ENCODE measurements at places on chromosomes 12 and 14.
A peak's percentile ranks its signal among the peaks of the same experiment; 100 is the strongest.

GRCh38 chr12:24705741-24706358 is 243.1 kb downstream of the BCAT1 start:
- no peak for DNase-seq

DNA sequence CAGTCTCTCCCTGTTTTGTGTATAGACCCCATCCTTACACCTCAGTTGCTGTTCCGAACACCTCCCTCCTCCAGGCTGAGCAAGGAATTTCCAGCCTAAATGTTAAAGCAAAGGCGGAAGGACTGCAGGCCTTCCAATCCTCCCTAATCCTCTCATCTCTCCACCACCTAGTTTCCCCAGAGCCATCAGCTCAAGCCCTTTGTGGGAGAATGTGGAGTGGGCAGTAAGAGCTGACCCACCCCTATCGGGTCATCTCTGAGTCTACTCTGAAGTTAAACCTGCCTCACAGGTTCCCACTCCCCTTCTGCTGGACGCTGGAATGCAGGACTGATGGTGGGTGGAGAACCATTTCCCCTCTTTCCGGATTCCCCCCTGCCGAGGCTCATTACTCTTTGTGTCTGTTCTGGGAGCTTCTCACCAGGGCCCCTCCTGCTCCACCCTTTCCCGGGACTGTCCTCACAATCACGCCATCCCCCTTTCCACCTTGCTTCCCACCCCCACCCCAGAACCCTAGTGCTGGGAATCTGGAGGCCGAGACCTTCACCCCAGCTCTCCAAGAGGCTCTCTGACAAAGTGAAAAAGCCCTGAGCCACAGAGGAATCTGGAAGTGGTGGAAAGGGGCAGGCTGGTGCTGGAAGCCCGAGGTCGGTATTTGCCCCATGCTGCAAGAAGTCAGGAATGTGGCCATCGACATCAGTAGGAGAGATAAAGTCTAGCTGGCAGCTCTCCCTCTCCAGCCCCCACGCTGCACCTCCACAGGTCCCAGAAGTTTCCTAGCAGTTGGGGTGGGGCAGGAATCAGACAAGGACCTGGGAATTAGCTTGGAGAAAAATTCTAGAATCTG is 3.3 kb upstream of the KRT18 start:
- no peak for DNase-seq

GRCh38 chr12:117903110-117903840 is 65.5 kb downstream of the KSR2 start:
- DNase-seq: no peak

DNA sequence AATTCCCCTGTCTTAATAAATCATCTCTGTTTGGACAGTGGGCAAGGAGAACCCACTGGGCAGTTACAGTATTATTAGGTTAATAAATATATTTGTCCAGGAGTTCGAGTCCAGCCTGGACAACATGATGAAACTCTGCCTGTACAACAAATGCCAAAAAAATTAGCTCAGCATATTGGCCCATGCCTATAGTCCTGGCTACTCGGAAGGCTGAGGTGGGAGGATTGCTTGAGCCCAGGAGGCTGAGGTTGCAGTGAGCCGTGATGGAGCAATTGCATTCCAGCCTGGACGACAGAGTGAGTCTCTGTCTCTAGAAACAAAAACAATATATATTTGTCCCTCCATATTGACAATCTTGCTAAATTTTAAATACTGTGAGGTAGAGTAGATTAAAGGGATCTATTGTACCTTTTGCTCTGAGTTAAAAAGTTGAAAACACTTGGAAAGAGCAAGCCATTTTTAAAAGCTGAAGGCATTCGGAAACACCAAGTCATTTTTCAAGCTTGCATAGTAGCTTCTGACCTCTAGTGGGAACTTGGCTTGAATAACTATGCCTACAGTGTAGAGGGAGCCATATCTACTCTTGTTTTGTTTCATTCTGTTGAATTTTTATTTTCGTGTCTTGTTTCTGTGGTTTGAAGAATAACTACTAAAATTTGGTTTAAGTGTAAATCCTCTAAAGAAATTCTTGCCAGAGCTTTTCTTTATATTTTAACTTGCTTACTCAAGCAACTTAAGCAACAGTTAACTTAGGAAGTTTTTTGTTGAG is 14.6 kb upstream of the EEA1 start:
- DNase-seq: no peak

- no peak for DNase-seq
Measured at GRCh38 chr12:55001198-55001868, 16.8 kb upstream of the TESPA1 start.

DNA sequence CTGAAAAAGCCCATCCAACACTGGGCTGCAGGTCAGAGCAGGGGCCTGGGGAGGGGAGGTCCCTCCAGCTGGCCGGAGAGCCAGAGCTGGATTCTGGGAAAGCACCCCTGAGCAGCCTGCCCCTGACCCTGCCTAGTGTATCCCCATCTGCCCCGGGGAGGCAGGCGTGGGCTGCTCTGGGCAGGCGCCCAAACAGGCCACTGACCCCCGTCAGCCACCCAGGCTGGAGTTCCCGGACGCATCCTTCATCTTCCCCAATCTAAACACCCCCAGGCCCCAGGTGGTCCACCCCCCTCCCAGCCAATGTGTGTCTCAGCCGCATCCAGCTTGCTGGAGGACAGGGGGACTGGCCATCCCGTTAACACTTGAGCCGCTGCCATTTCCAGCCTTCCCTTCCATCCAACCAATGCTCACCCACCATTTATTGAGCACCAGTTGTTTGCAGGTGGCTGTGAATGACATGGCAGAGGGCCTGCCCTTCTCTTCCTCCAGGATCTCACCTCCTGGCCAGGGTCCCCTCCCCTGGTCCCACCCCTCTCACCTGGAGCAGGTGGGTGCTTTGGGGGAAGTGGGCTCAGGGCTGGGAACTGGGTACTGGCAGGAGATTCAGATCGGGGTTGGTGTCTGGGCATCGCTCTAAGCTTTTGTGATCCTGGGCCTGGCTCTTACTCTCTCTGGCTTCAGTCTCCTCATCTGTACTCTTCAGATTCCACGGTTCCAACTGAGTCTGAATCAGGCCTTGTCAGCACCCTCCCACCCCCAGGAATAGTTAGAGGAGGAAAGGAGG is 743 bp upstream of the DTX1 start:
- DNase-seq: no peak

GRCh38 chr12:100376161-100376560 is 19.3 kb downstream of the SLC17A8 start:
- no peak for DNase-seq

GRCh38 chr12:111607239-111607638 is 8.1 kb upstream of the ATXN2 start:
- DNase-seq: no peak

DNA sequence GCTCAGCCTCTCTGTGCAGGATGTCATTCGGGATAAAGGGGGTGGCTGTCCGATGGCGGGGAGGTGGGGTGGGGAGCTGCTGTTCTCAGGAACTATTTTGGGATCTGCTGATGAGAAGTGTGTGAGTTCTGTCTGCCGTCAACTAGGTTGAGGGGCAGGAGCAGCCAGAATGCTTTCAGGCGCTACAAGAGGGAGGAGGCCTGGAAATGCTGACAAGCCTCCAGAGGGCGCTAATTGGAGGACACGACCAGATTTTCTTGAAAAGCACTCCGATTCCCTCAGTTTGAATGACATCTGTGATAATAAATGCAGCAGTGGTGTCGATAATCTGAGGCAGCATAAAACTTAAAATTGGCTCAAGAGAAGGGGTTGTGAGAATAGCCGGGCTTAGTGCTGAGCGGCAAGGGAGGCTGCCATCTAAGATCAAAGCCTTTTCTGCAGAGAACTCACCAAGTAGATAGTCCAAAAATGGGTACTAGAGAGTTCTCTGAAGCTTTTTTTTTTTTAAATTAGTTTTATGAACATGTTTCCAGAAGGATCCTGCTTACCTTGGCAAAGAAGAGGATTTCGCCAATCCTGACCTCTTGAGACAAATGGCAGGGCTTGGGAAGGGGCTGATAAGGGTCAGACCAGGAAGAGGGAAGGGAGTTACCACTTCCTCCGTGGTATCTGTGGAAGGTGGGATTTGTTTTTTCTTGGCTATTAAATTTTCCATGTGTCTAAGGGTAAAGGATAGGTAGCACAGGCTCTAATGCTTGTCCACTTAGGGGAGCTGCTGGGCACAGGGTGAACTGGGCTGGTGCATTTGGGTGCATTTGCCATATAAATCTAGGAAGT is 94.4 kb downstream of the CRACR2A start:
- no peak for DNase-seq

GRCh38 chr12:91824991-91825390 is 320.7 kb downstream of the BTG1 start:
- no peak for DNase-seq

DNA sequence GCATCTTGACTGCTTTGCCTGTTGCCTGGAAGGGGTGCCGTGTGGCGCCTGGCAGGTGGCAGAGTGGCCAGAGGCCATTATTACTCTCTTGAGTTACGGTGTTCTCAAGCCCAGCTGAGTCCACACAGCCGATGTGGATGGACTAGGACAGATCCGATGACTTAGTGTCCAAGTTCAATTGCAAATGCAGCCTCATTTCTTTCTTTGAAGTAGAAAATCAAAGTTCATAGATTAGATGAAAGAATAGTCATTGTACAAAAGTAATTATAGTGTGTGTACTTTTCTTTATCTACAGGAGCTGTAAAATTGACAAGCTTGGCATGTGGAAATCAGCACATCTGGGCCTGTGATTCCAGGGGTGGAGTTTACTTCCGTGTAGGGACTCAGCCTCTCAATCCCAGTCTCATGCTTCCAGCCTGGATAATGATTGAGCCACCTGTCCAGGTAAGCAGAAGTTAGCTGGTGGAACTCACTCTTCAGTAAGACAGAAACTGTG is 44.7 kb downstream of the ANKRD9 start:
- DNase-seq: no peak

GRCh38 chr14:92694807-92695206 is 53.6 kb downstream of the LGMN start:
- DNase-seq: no peak

- no peak for DNase-seq
Measured at GRCh38 chr14:24892497-24893051, 157.4 kb downstream of the STXBP6 start.

DNA sequence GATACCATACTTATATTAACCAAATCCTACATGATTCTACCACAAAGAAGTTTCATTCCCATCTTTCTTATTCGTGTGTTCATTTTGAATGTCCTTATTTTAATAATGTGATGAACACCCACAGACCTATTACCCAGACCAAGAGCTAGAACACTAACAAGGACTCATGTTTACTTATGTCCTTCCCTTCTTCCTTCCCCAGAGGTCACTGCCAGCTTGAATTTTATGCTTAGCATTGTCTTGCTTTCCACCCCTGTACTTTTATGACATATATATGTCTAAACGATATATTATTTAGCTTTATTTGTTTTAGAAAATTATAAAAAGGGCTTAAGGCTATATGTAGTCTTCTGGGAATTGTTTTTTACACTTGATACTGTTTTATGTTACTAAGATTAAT is 238.6 kb downstream of the LRIG3 start:
- DNase-seq: no peak

DNA sequence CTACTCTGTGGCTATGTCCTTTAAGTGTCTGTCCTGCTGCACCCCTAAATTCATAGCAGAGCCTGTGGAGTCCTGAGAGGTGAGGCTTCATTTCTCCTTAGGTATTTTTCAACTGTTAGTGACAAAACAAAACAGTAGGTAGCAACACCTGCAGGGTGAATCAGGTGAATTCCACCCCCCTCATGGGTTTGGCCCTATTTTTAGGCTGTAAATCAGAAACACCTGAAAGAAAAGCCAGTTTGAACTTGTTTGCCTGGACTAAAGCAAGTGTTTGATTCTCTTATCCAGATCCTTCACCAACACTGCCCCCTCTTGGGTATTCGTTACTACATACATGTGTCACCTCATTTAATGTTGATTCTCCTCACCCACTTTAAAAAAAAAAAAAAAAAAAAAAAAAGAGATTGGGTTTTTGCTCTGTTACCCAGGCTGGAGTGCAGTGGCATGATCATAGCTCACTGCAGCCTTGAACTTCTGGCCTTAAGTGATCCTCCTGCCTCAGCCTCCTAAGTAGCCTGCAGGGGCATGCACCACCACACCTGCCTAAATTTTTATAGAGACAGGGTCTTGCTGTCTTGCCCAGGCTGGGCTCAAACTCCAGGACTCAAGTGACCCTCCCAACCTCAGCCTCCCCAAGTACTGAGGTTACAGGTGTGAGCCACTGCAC is 10.3 kb downstream of the TBPL2 start:
- DNase-seq: peak; percentile 71

- DNase-seq: no peak
Measured at GRCh38 chr14:100965296-100965695, 61.8 kb upstream of the RTL1 start.

GRCh38 chr12:47377414-47378221 is 297.9 kb upstream of the AMIGO2 start:
- no peak for DNase-seq

GRCh38 chr12:87923361-87923760 is 105.8 kb downstream of the C12orf50 start:
- no peak for DNase-seq

DNA sequence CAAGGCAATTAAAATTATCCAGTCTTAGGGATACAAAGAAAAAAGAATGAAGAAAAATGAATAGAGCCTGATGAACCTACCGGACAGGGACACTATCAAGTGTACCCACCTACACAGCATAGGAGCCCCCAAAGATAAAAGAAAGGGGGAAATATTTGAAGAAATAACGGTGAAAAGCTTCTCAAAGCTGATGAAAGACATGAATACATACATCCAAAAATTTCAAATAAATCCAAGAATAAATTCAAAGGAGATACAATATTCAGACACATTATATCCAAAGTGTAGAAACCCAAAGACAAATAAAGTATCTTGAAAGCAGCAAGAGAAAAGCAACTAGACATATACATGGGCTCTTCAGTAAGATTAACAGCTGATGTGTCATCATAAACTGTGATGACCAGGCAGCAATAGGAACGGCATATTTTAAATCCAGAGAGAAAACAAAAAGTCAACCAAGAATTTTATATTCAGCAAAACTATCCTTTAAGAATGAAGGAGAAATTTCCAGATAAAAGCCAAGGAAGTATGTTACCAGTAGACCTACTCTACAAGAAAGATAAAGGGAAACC is 56.0 kb downstream of the CDK17 start:
- no peak for DNase-seq

- DNase-seq: no peak
Measured at GRCh38 chr14:89037065-89037464, 212.6 kb downstream of the TTC8 start.

DNA sequence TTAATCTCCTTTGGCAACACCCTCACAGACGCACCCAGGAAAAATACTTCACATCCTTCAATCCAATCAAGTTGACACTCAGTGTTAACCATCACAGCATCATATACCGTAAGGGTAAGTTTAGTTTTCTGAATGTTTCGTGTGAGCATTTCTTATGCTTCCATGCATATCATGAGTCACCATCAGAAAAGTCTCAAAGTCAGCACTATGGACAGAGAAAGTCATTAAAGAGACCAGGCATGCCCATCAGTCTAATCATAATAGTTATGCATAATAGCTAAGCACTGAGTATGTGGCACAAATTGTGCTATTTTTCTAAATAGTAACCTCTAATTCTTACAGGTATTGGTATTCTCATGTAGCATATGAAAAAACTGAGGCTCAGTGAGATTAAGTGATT is 158.8 kb upstream of the PRMT8 start:
- no peak for DNase-seq

Data from prostate gland (tissue), 2 donors.